ENCODE measurements at places on chromosomes 7 and 10.
A peak's percentile ranks its signal among the peaks of the same experiment; 100 is the strongest.

- no peak for DNase-seq
Observed at GRCh38 chr10:121158988-121159579, 307.9 kb downstream of the WDR11 start.

DNA sequence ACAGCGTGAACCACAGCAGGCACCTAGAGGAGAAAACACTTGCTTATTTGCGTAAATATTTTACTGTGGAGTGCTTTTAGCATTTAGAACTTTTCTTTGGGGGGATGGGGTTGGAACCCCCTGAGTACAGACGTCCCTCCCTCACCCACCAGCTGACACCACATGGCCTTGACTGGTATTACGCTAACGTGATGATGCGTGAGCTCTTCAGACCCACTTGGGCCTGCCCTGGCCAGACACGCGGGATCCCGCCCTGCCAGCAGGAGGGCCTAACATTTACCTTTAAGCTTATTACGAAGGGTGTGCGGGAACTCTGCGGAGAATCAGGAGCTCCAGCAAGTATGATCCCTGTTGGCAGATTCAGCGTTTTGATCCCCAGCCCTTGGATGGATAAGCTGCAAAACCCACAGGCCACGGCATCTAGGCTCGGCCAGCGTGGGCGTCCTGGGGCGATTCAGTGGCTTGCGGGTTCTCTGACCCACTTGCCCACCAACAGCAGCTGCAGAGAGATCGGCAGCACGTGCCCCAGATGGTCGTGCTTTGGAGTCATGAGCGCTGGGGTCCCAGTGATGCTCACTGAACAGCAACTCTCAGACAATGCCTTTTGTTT, 545.5 kb upstream of the FOXK1 start:
- no peak for DNase-seq

DNA sequence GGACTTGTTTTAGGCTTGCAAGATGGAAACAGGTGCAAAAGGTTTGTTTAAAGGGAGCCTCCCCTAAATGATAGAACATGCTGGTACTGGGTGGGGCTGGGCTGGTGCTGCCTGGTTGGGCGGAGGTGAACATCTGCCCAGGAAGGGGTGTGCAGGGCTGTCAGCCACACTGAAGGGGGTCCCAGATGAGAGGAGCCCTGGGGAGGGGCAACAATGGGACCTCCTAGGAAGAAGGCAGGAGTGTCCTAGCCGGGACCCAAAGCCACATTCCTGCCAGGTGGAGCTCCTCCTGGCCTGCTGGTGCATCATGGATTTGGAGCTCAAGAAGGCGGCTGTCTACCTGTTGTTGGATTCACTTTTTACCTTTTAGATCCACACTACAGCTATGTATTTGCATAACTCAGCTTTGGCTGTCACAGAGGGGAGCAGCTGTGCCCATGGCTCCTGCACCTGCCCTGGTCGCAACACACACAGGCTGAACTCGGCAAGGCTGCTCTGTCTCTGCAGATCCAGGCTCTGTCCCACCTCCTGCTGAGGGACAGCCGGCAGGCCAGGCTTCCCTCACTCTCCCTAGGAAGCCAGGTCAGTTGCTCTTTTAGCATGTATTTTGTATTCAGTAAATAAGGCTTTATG, 59.9 kb downstream of the ADARB2 start:
- DNase-seq: no peak

DNA sequence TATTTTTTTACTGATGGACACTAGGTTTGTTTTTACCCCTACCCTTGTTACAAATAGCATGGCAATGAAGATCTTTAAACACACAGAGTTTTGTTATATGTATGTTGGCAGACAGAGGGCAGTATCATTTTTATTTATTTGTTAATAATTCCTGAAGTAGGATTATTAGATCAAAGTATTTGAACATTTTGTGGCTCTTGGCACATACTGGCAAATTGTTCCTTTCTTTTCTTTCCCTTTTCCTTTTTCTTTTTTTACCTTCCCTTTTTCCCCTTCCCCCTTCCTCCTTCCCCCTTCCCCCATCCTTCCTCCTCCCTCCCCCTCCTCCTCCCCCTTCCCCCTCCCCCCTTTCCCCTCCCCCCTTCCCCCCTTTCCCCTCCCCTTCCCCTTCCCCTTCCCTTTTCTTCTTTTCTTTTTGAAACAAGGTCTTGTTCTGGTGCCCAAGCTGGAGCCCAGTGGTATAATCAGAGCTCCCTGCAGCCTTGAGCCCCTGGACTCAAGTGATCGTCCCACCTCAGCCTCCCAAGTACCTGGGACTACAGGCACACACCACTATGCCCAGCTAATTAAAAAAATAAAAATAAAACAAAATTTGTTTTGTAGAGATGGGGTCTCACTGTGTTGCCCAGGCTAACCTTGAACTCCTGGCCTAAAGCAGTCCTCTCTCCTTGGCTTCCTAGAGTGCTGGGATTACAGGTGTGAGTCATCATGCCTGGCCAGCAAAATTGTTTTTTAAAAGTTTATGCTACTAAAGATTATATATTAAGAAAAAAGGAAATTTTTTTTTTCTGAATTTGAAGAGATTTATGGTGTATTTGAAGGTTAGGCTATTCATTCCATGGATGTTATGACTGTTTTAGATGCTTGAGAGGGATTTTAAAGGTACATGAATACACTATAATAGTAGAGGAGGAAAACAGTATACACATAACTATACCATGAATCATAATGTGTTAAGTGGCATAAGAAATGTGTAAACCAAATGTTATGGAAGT, 39.3 kb downstream of the SEPTIN7 start:
- DNase-seq: no peak

GRCh38 chr7:38060116-38060515, 117.9 kb upstream of the STARD3NL start:
- DNase-seq: no peak

GRCh38 chr7:48962821-48963505, 38.6 kb downstream of the CDC14C start:
- no peak for DNase-seq

- DNase-seq: no peak
Observed at GRCh38 chr7:2554661-2555111, 638 bp downstream of the BRAT1 start.

DNA sequence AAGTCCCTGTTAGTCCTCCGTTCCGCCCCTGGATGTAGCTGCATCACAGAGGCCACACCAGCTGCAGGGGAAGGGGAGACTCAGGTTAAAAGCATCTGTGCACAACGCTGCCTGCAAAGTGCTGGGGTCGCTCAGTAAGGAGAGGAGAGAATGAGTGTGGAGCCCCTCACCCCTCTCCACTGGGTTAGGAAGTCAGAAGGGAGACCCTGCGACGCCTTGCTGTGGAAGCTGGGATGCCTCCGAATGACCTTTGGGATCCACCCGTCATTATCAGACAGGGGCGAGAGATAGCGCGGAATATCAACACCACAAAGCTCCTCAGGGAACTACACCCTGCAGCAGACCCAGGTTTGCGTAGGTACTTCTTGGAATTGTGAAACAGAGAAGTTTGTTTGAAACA, 167.7 kb upstream of the SHH start:
- no peak for DNase-seq

DNA sequence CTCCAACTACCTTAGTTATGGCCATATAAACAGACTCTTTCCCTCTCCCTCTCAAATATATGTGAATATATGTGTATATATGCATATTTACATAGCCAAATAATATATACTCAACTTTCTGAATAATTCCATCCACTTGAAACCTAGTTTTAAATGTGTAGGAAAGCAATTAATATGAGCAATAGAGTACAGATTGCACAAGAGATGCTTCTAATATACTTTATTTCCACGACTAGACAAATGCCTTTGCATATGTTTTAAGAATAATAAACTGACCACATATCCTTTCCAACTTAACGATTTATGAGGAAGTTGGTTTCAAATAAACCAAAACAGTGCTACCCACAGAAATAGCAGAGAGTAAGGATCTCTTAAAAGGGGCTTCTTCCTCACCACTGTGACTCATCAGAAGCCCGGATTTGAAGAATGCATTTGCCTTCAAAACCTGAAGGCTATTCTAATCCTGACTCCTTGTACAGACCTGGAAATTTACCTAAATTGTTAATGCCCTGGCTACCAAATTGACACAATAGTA, 266.3 kb downstream of the AHR start:
- DNase-seq: no peak

- DNase-seq: no peak
Observed at GRCh38 chr7:83484266-83484665, 164.7 kb downstream of the SEMA3E start.

- no peak for DNase-seq
Observed at GRCh38 chr7:20038676-20039075, 178.5 kb downstream of the MACC1 start.

DNA sequence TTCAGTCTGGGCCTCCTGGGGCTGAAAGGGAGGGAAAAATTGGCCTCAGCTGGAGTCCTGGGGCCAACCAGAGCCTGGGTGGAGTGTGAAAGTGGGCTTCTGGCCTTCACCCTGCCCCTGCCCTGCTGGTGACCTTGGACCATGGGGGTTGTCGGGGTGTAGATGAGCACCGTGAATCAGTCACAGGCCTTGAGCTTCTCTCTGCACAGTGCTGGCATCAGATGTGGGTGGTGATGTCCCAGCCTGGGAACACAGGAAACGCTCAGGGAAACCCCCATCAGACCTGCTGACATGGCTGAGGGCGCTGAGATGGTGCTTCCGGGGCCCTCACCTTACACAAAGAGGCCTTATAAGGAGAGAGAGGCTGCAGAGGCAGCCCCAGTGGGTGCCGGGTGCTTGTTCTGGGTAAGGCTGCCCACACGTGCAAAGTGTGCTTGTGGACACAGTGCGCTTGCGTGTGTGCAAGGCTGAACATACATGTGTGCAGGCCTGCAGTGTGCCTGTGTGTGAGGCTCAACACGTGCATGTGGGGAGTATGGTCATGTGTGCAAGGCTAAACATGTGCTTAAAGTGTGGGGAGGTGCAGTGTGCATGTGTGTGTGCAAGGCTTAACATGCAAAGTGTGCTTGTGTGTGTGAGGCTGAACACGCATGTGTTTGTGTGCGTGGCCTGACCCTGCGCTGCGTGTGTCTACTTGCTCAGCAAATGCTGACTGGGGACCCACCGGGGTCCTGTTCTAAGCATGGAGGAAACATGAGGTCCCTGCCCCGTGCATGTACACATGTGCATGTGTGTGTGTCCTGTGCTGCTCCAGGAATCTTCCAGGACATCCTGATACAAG, 6.5 kb downstream of the ARPC1B start:
- DNase-seq: peak; percentile 87

GRCh38 chr7:155660059-155660757, 15.7 kb downstream of the RBM33 start:
- no peak for DNase-seq

DNA sequence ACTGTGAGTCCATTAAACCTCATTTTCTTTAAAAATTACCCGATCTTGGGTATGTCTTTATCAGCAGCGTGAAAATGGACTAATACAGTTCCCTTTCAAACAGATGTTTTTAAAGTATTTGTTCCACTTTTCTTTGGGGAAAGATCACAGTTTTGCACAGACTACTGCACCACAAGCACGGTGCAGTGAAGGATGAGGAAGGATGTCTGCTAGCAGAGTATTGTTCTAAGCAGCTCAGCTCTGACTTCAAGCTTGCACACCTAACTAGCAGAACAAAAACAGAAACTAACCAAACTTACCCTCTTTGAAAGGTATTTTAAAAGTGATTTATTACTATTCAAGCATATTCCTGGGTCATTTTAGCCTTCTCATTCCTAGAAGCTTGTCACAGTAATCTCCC, 20.0 kb downstream of the THNSL1 start:
- DNase-seq: no peak

DNA sequence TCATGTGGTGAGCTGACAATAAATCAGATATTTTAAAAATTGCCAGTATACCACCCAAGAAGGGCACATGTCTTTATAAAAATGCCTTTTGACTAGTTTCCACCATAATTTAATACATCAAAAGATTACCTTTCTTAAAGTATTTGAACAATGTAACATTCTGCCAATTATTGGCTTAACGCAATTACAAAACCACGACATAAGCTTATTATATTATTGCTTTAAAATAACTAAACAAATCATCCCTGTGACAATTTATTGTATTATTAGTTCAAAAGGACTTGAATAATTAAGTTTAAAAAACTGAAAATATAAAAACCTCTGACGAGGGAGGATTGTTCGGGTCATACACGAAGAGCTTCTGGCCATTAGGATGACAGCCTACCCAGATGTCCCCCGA, 9.6 kb upstream of the PON3 start:
- no peak for DNase-seq
